ENCODE measurements at places on chromosomes 16 and 17.

- DNase-seq, result no peak
- no peak overlapping the region for H3K27ac ChIP-seq
- H3K27me3 ChIP-seq, result no peaks in the 10 kb centered on the region
- no peak overlapping the region for H3K4me3 ChIP-seq
These were observed 340.8 kb downstream of the XYLT1 start for GRCh38 chr16:17129971-17130370.

DNA sequence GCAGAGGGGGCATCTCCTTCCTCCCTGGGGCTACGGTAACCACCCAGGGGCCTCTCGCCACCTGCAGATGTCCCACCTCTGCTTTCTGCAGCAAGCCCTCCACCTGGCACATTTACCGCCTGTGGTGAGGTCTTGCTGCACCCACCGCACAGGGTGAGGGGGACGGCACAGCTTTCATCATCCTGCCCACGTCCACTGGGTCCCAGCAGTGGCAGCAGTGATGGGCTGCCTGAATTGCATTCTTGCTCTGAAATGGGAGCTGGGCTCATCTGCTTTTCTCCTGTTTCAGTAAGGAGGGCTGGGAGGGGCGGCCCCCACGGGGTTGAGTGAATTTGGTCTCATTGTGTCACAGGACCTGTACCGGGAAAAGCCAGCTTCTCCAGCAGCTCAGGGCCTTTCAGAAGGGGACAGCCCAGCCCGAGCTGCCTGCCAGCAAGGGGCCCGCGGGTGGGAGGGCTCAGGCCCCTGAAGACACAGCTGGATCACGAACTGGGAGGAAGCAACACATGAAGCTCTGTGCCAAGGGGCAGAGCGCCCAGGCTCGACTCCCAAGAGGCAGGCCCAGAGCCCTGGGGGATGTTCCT lies 12.7 kb downstream of the DNAAF8 start:
- H3K27me3 ChIP-seq, result no peaks in the 10 kb centered on the region
- H3K4me3 ChIP-seq, result no peak overlapping the region
- peaks cover 17% of the 10 kb centered on the region for H3K36me3 ChIP-seq

DNA sequence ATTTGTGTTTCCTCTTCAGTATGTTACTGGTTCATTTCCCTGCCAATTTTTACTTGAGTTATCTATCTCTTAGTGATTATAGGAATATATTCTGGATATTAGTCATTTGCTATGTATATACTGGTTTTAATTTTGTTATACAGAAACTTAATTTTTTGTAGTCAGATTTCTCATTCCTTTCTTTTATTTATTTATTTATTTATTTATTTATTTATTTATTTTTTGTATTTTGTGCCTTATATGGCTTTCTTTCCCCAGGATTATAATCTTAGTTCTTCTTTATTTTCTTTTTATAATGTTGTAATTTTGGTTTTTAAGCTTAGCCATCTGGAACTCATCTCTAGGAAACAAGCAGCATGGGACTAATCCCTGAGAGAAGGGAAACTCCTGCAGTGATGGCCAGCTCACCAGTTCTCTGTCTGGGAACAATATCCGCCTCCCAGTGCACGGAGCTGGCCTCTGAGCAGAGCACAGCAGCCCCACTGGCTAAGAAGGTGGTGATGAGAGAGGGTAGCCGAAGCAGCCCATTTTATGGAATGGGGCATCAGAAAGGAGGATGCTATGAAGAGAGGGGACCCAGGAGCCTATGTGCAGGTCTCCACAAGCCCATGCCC lies 54.5 kb upstream of the ADORA2B start:
- no peaks in the 10 kb centered on the region for H3K27me3 ChIP-seq
- H3K4me3 ChIP-seq, result no peak overlapping the region
- no peak for DNase-seq
- peaks cover 4% of the 10 kb centered on the region for H3K4me1 ChIP-seq

DNA sequence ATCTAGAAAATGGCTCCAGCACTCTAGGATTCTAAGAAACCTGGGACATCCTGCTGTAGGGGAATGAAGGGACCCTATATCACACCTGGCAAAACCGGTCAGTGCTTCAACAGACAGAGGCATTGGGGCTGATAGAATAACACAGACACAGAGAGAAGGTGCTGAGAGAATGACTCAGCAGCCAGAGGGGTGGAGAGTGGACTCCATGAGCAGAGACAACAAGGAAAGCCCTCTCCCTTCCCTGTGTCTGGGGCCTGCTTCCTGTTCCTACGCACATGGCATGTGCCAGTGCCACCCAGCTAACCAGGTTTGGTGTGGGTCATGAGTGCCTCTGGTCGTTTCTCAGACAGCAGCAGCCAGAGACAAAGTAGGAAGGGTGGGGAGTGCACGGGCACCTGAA lies 140.3 kb downstream of the CCT6B start:
- no peaks in the 10 kb centered on the region for H3K4me1 ChIP-seq
- no peak overlapping the region for H3K4me3 ChIP-seq
- no peak for DNase-seq
- no peak overlapping the region for H3K27ac ChIP-seq
- H3K36me3 ChIP-seq, result no peaks in the 10 kb centered on the region
- peaks cover 5% of the 10 kb centered on the region for H3K27me3 ChIP-seq

DNA sequence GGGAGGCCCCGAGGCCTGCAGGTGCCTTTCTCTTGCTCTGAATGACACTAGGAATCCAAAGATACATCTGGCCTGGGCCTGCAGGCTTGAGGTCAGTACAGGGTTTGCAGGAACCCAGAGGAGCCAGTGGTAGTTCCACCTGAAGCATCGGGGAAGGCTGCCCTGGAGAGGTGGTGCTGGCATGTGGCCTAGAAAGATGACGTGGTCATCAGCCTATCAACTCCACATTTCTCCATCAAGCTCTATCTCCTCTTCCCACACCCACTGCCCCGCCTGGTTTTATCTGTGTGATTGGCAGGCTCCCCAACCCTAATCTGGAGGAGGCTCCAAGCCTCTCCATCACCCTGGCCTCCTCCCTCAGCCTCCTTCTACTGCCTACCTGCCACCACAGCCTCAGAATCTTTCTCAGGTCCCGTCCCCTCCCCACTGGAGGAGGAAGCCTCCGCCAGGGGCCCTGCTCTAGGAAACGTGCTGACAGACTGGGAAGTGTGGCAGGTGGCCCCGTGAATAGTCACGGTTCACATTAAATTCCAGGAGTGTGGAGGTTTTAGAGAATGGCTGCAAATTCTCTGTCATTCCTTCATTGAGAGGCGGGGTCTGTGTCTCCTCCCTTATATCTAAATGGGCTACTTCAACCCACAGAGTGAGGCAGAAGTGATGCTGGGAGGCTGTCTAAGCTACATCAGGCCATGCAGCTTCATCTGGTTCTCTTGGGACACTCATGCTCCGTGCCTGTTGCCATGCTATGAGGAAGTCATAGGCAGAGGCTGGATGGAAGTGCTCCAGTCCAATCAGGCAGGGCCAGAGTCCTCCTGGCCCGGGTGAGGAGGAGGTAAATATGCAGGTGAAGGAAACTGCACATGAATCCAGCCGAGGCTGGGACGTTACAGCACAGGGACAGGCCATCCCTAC lies 11.4 kb upstream of the MAP2K3 start:
- H3K4me1 ChIP-seq, result peaks cover 11% of the 10 kb centered on the region
- no peak overlapping the region for H3K27ac ChIP-seq
- H3K27me3 ChIP-seq, result no peaks in the 10 kb centered on the region
- H3K4me3 ChIP-seq, result no peak overlapping the region

Measured in IMR-90 (cell line).